Right cardiac atrium (tissue), 5 donors: ENCODE measurements at places on chromosomes 12 and 14. TPM values are rescaled to one million over a fixed set of nuclear protein-coding genes. Genes with fewer than 3 reads are reported as not detected.
A peak's percentile ranks its signal among the peaks of the same experiment; 100 is the strongest.

- DNase-seq = no peak
These were observed 62.7 kb downstream of the HMGA2 start for GRCh38 chr12:65886996-65887395.

Gene MRPL52
- 94.6 TPM for total RNA-seq

DNA sequence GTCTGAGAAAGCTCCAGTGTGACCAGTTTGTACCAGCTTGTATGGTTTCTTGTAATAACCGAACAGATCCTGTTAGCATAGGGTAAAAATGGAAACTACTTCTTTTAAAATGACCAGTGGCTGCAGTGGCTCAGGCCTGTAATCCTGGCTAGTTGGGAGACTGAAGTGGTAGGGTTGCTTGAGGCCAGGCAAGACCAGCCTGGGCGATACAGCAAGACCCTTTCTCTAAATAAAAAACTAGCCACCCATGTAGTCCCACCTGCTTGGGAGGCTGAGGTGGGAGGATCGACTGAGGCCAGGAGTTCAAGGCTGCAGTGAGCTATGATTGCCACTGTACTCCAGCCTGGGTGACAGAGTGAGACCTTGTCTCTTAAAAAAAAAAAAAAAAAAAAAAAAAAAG lies 7.3 kb downstream of the PSEN1 start:
- no peak for DNase-seq

GRCh38 chr12:62859321-62859737 lies 75.6 kb downstream of the PPM1H start:
- no peak for DNase-seq

GRCh38 chr12:119593578-119594398 lies at the start of gene TMEM233:
TMEM233 (plus strand) TSS chr12:119593774; CDS start chr12:119593849, 75 bp downstream.
- DNase-seq = peak; percentile 86

- no peak for DNase-seq
These were observed 23.0 kb downstream of the SAMD15 start for GRCh38 chr14:77400216-77400615.

Gene RND1
- 0.80 TPM for total RNA-seq

DNA sequence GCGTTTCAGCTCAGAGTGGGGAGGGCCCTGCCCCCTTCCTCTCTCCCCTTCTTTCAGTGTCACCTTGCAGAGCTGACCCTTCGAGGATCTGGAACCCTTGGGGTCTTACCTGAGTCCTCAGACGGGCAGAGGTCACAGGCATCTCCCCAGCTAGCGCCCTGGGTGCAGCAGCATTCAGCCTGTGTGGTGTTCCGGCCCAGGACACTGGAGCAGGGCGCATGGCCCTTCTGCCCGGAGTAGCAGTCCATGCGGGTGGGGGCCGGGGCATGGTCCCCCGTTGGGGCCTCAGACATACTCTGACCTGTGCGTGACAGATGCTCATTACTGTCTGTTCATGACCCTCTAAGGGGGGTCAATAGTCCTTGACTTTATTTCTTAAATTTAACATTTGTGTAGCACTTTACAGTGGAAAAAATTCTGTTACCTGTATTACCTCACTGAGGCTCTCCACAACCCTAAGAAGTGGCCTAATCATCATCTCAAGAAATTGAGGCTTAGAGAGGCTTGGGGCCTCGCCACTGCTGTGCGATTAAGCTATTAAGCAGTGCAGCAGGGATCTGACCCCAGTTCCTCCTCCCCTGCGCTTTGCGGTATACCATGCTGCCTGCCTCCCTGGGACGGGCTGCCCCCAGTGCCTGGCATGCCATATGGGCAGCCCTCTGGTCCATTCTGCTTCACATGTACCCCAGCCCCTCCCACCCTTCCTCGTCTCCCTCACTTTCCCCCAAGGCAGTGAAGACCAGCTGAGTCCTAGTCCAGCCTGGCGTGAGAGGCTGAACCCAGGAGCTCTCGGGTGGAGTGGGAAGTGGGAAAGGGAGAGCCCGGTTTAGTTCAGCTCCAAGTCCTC lies 11.5 kb downstream of the ISCA2 start:
- no peak for DNase-seq

Gene DEPDC4
- total RNA-seq = 0.54 TPM

DNA sequence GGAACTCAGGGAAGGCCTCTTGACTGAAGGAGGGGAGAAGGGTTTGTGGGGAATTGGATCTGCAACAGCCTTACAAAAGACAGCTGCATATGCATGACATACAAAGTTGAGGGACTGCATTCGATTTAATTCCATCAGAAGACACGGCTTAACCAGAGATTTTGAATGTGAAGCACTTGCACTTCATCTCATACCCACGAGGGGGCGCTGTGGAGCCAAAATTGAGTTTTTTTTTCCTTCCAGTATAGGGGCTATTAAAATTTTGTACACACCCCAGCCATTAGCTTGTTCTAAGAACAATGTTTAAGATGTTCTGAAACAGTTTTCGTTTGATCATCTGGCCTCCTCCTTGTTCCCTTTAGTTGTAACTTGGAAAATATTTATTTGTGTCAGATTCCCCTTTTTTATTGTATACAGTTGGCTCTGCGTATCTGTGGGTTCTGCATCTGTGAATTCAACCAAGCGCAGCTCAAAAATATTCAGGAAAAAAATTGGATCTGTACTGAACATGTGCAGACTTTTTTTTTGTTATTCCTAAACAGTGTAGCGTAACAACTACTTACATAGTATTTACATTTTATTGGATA lies 1.6 kb downstream of the SUDS3 start:
- peak; percentile 69 for DNase-seq

DNA sequence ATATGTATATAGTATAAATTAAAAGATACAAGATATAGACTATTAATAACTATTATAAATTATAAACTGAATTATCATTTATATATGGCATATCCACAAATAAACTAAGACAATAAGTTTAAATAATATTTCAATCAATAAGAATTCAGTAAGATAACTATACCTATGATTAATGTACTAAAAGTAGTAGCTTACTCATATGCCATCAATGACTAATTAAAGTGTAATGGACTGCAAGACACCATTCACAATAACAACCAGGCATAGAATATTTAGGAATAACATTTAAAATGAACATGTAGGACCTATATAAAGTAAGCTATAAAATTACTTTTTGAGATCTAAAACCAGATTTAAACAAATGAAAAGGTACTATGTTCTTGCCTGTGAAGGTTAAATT lies 18.8 kb downstream of the KCNC2 start:
- no peak for DNase-seq

Gene SLC10A1
- not detected for total RNA-seq

DNA sequence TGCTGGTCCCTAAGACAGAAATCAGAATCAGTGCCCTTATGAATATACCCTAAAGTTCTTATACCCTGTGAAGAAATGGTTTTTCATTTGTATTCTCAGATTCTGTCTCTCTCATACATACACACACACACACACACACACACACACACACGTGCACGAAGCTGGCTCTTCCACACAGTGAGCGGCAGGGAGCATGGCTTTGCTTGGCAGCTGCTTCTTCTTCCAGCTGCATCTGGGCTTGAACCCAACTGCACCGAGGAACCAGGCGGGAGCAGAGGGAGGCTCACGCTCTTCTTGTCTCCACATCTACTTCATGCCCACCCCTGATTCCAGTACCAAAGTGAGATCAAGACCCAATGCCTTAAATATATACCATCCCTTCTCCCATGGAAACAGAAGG lies 19.4 kb downstream of the GRIN2B start:
- DNase-seq = no peak

DNA sequence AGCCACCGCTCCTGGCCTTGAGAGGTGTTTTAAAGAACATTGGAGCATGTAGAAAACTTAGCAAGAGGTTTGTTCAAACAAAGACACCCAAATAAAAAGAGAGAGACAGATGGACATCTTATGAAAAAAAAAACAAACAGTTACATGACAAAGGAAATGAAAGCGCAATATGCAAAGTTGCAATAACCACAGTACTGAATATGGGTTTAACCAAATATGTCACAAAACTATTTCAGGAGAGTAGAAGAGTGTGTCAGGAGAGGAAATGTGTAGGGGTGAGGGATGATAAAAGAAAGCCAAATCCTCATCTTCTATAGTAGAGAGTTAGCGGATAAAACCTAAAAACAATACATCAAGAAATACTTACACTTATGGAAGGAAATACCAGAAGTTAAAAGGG lies 98.4 kb downstream of the GTF2A1 start:
- no peak for DNase-seq

GRCh38 chr14:97572583-97573458 lies 775.6 kb downstream of the VRK1 start:
- DNase-seq = no peak

DNA sequence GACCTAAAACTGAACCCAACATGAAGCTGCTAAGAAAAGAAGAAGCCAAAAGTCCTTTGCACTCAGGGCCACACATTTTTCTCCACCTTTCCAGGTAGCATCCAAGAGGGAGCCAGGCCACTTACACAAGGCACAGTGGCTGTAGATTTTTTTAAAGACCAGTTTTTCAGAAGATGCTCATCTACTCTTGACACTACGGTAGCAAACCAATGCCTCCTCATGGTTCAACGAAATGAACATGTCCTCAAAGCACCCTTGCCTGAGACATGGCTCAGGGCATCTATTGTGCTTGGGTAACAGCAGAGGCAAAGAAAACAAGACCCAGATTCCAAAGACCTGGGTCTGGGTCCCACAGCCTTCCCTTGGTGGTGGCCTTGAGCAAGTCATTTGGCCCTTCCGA lies 22.3 kb downstream of the PRIMA1 start:
- no peak for DNase-seq

GRCh38 chr12:53454707-53455106 lies 2.8 kb downstream of the PCBP2 start:
- DNase-seq = no peak

- no peak for DNase-seq
These were observed 493.8 kb downstream of the NPAS3 start for GRCh38 chr14:33432407-33433023.

DNA sequence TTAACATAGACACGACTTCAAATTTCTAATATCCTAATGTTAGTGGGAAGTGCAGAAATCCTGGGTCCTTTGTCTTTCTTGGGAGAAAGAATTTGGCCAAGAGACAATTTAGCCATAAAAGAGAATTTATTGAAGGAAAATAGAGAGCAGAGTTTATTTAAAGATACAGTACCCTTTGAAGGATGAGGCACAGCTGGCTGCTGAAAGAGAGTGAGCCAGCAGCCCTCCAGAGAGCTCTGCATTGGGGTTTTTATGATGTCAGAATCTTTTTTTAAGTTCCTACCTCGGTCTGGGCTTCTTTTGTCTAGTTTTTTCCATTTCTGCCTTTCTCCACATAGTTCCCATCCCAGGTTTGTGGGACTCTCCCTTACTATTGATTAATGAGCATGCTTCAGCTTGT lies 37.5 kb downstream of the CCER1 start:
- DNase-seq = no peak

Gene SMIM41
- total RNA-seq = not detected

DNA sequence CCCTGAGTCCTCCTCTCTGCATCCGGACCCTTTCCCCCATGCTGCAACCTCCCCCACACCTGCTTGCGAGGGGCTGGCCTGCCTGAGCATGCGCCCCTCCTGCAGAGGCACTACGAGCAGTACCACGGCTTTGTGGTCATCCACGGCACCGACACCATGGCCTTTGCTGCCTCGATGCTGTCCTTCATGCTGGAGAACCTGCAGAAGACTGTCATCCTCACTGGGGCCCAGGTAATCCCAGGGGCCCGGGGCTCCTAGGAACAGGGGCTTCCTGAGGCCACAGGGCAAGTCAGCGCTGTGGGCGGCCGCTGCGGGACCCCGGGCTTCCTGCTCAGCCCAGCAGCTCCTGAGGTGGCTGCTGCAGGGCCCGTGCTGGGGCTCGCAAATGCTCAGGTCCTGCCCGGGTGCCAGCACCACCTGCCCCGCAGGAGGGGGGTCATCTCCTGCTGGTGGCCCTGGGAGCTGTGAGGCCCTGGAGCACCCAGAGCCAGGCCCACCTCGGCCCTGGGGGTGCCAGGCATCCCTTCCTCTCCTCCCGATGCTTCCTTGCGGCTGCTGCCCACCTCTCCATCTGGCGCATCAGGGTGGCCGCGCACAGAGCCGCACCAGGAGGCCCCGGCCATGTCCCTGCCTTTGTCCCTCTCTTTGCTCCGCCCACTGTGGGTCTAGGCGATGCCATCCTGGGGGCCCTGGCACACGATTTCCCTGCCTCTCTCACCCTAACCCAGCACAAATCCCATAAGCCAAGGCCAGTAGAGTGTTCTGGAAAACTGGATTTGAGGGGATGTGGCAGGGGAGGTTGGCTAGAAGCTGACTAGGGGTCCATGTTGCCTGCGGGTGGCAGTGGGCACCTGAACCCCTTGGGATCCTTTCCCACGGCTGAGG lies 10.2 kb downstream of the ASPG start:
- DNase-seq = peak; percentile 13

Gene MYO1H
- 0.88 TPM for total RNA-seq
